ENCODE measurements at places on chromosomes 2 and 18. TPM values are rescaled to one million over a fixed set of nuclear protein-coding genes. Genes with fewer than 3 reads are reported as not detected.

LYPD1 gene
- total RNA-seq, result not detected

KCNG2 gene
- 0.10 TPM for total RNA-seq

ZSCAN30 gene
- 6.1 TPM for total RNA-seq

SMAD7 gene
- total RNA-seq, result 89.7 TPM

PTPRN gene
- 1.3 TPM for total RNA-seq

GPR155 gene
- total RNA-seq, result 12.9 TPM

TM4SF20 gene
- not detected for total RNA-seq

ITGB6 gene
- not detected for total RNA-seq

MEMO1 gene
- total RNA-seq, result 41.7 TPM

ERFE gene
- total RNA-seq, result 0.10 TPM

ARHGAP15 gene
- total RNA-seq, result 334 TPM

SUMO1 gene
- 100 TPM for total RNA-seq

ADCY3 gene
- total RNA-seq, result 10.7 TPM

DLGAP1 gene
- total RNA-seq, result 0.42 TPM

CNGA3 gene
- total RNA-seq, result not detected

POTEC gene
- not detected for total RNA-seq

CHRND gene
- total RNA-seq, result not detected

AMER3 gene
- not detected for total RNA-seq

CRYGD gene
- total RNA-seq, result not detected

NT5DC4 gene
- total RNA-seq, result not detected

MYOM1 gene
- total RNA-seq, result 0.94 TPM

DTNA gene
- total RNA-seq, result 0.31 TPM

RGPD6 gene
- 103 TPM for total RNA-seq

PSMA8 gene
- 0.42 TPM for total RNA-seq
